Activated naive CD4-positive, alpha-beta T cell treated with anti-CD3 and anti-CD28 coated beads, Interleukin-2, amount 10 ng/mL, durations not matched to agents 7 days and 5 days (primary cell): ENCODE measurements at places on chromosomes 7 and 10.

DNA sequence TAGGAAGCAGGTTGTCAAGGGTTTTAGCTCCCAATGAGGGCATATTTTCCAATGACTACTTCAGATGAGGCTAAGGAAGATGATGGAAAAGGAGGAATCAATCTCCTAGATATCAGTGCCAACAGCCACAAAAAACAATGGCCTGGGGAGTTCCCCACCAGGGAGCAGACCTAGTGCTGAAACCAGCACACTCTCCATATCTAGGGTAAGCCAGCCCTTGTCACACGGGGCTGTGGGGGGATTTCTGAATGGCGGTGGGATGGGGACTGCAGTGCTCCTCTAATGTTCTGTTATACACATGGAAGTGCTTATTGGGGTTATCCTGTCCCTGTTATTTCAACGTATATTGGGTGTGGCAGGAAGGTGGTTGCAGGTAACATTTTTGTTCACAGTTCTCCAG, 18.5 kb downstream of the EPC1 start:
- DNase-seq = no peak

- no peak for DNase-seq
These were observed 211.9 kb downstream of the GALNT17 start for GRCh38 chr7:71343892-71344291.

DNA sequence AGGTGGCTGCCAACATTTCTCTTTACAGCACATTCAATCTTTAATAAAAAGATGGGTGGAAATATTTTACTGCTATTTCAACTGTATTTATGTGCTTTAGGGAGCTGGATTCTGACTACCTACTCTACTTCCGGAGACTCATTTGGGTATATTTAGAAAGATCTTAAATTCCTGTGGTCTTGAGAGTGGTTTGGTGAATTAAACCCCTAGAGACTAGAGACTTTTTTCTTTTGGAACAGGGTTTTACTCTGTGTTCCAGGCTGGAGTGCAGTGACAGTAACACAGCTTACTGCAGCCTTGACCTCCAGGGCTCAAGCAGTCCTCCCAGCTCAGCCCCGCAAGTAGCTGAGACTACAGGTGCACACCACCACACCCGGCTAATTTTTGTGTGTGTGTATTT, 79.0 kb upstream of the HABP2 start:
- DNase-seq = no peak

GRCh38 chr10:124088915-124089314, 4.5 kb downstream of the CHST15 start:
- no peak for DNase-seq

- no peak for DNase-seq
These were observed 359.4 kb upstream of the CELF2 start for GRCh38 chr10:10658172-10658785.

GRCh38 chr7:127870231-127870907, 160.9 kb downstream of the LRRC4 start:
- DNase-seq = no peak

- no peak for DNase-seq
These were observed 91.6 kb downstream of the GLCCI1 start for GRCh38 chr7:8060241-8060640.

- DNase-seq = no peak
These were observed 21.2 kb upstream of the SLC35G1 start for GRCh38 chr10:93872375-93873158.

DNA sequence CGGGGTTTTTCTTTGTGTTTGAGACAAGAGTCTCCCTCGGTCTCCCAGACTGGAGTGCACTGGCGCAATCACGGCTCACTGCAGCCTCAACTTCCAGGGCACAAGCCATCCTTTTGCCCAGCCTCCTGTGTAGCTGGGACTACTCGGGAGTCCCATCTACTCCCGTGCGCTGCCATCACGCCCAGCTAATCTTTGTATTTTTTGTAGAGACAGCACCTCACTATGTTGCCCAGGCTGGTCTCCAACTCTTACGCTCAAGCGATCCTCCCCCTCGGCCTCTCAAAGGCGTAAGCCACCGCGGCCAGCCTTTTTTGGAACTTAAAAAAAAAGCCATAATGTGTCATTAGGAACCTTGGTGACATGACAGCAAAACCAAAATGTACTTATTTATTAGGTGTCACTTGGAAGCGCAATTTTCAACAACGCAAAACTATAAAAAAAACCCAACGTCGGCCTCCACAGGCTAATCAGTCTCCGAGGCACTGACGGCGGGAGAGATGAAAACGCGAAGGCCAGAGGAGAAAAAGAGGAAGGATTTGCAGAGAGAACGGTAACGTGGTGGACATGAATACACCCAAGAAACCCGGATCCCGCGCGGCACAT, 911 bp upstream of the HNRNPH3 start:
- peak; percentile 26 for DNase-seq

DNA sequence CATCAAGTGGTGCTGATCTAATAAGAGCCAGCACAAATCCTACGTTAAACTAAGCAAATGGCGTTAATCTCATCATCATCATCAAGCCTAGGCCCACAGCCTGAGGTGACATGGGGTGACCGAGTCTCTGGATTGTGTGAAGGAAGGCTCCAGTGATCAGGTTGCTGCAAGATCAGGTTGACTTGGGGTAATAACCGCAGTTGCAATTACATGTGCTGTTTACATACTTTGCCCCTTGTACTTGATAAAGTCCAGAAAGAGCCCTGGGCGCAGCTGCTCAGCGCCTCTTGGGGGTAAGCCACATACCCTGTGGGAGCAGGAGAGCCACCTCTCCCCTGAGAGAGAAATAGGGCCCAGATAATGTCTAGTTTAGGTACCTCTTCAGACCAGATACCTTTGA, 228.1 kb downstream of the WDR11 start:
- no peak for DNase-seq

- no peak for DNase-seq
These were observed 45.3 kb upstream of the RAPGEF5 start for GRCh38 chr7:22402250-22402649.

DNA sequence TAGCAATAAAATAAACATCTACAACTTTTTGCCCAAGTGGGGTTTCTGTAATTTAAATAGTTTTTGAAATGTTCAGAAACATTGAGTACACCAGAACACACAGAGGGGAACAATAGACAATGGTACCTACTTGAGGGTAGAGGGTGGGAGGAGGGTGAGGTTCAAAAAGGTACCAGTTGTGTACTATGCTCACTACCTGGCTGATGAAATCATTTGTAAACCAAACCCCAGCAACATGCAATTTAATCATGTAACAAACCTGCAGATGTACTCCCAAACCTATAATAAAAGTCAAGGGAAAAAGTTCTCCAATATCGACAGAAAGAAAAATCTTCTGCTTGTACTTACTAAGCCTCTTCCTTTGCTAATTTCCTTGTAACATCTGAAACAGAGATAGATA, 4.2 kb upstream of the TES start:
- no peak for DNase-seq

- DNase-seq = no peak
These were observed 93.5 kb downstream of the CREM start for GRCh38 chr10:35219891-35220890.

DNA sequence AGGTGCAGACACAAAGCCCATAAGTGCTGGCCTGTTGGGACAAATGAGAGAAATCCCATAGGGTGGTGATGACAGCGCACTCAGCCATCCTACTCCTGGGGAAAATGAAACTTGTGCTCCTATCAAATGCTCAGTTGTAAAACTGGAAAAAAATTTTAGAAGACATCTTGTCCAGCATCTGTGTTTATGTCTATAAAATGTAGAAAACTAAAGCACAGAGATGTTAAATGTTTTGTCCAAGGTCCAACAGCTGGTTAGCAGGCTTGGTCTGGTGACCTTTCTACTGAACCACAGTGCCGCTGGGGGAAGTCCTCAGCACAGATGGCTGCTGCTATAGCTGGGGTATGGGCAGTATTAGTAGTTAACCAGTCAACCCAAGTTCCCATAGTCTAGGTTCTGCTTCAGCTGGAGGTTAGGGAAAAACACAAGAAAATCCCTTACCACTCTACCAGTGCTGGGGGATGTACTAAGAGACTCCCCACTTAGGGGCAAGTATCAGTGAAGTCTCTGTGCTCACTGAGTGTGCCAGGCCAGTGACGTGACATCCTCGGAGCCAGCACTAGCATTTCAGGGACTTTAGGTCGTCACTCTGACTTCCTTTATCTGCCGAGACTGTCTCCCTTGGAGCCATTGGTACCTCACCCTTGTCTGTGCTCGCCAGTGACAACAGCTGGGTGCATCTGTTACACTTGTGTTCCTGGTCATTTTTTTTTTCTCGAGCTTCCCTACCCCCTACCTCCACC, 1.9 kb downstream of the TSPAN33 start:
- DNase-seq = no peak

DNA sequence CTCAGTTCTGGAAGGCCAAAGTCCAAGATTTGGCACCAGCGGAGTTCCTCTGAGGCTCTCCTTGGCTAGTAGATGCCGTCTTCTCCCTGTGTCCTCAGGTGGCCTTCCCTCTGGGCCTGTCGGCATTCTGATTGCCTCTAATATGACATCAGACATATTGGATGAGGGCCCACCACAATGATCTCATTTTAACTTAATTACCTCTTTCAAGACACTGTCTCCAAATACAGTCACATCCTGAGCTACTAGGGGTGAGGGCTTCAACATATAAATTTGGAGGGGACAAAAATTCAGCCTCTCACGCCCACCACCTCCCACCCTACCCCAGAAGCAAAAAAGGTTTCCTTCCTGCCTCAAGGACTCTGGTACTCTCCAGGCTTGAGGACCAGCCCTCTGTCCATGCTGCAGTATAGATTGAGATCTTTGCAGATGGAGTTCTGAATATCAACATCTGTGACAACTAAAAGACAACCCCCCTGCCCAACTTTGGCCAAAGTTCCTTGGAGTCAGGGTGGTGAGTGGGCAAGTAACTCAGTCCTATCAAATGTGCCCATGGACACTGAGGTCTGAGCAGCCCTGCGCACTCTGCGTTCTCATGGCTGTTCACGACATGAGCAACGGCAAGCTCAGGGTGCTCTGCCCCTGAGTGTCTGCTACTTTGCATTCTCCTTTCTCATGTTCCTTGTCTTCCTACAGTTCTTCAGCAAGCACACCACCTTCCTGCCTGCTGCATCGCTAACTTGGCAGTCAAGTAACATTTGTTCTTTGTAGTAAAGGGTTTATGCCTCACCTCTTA, 11.5 kb downstream of the TMEM176B start:
- no peak for DNase-seq

DNA sequence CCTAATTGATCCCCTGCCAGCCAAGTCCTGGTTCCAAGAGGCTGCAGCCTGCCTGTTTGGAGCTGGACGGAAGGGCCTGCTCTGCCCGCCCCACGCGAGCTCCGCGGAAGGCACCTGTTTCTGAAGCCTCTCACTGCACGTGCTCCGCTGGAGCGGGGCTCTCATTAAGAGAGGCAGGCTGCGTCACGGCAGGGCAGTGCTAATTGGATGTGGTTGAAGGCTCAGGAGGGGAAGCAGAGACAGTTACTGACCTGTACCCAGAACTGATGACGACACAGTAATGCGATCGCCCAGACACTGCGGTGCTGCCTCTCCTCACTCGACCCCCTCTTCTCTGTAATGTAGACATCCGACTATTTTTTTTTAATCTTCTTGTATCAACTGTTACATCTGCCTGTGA, 411.1 kb upstream of the MGMT start:
- DNase-seq = no peak

GRCh38 chr7:106485919-106486318, 175.0 kb downstream of the CCDC71L start:
- DNase-seq = no peak

DNA sequence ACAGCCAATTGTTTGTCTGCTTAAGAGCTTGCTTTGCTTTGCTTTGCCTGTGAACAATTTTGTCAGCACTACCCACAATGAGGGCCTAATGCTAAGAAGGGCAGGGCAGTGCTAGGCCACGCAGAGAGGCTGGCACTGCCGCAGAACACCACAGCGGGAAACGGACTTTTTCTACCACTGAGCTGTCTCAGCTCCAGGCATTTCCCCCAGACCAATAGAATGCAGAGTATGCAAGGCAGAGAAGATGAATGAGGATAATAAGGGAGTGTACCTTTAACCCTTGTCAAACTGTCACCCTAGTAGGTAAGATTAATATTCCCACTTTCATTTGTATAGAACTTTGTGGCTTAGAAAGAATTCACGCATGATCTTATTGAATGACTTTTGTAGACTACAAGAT, 104.5 kb downstream of the SH3PXD2A start:
- no peak for DNase-seq

- no peak for DNase-seq
These were observed 36.8 kb upstream of the HSPA12A start for GRCh38 chr10:116779076-116779687.

- no peak for DNase-seq
These were observed 91.3 kb downstream of the PARD3 start for GRCh38 chr10:34723750-34724149.

DNA sequence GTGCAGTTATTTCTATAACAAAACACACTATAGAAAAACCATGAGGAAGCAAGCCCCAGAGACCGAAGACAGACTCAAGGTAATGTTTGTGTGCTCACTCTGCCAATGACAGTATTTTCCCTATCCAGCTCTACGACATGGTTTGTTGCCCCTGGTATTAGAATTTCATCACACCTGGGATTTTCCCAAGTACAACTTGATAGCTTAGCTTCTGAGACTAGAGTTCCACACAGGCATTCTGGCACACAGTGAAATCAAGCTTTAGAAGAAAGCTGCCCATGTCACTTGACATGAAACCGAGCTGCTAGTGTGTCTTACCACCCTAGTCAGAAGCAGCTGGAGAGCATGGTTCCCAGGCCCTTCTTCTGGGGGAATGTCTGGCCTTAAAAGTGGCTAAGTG, 44.1 kb upstream of the AKR1E2 start:
- DNase-seq = no peak

- DNase-seq = no peak
These were observed 52.8 kb downstream of the LSMEM1 start for GRCh38 chr7:112533591-112533990.

GRCh38 chr10:17220652-17221100, 7.4 kb upstream of the VIM start:
- DNase-seq = no peak

- no peak for DNase-seq
These were observed 64.5 kb upstream of the EEPD1 start for GRCh38 chr7:36088553-36088952.

DNA sequence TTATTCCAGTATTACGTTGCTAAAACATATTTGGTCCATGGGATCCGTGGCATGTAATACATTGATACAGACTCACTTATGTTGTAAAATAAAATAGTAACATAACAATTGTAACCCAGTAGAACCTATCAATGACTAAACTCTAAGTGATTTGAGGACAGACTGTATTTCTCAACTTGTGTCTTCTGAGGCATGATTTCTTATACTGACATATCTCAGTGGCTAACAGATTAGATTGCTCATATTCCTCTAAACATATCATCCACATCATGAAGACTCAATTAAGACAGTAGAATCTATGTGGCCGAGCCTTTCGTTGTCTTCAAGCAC, 72.3 kb downstream of the CREB5 start:
- no peak for DNase-seq

DNA sequence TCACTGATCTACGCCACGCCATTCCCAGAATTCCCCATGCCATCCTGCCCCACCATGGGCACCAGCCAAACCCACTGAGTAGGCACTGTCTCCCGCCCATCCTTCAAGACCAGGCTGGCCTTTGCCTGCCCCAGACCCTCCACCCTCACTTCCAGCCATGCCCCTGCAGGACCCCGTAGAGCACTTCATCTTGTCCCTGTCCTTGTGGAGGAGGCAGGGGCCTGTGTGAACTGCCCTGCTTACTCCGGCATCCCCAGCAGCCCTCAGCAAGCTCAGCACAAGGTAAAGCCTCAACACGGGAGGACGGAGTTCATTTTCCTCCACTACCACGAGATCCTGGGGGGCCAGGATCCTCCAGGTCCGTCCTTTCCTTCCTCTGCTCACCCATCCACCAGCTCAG, 577.7 kb downstream of the PTPRN2 start:
- no peak for DNase-seq

GRCh38 chr10:60430836-60431597, 41.3 kb upstream of the ANK3 start:
- no peak for DNase-seq
